CD4-positive, alpha-beta memory T cell (primary cell): ENCODE measurements at places on chromosomes 4 and X.

DNA sequence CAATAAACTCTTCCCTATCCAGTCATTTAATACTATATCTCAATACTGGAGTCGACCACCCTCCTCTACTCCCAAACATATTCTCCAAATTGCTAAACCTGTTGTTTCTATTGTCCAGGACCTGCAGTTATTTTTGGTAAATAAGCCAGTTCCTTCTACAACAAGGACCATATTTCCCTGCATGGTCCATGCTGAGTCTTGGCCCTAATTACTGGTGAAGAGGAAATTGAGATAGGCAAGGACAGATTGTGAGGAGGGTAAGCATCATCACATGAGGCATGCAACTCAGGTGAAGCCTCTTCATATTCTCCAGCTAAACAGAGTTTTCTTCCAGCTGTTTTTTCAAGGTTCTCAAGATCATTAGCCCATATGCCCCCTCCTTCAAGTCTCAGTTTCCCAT, 1193.6 kb downstream of the RAPGEF2 start:
- no peak for DNase-seq

DNA sequence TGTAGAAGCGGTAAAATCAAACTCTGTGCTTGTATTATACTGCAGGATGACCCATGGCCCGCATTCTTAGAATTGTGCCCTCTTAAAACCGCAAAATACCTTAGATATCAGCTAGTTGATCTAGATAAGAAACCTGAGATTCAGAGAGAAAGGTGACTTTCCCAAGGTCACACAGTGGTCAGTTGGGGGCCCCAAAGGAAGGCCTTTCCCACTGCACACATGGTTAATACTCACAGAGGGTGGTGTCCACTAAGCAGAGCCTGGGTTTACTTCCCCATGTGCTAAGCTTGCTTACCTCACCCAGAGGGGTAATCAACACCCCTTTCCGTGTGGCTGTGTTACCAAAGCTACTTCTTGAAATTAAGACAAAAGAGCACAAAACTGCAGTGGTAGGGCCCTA, 66.3 kb downstream of the RBM47 start:
- no peak for DNase-seq

DNA sequence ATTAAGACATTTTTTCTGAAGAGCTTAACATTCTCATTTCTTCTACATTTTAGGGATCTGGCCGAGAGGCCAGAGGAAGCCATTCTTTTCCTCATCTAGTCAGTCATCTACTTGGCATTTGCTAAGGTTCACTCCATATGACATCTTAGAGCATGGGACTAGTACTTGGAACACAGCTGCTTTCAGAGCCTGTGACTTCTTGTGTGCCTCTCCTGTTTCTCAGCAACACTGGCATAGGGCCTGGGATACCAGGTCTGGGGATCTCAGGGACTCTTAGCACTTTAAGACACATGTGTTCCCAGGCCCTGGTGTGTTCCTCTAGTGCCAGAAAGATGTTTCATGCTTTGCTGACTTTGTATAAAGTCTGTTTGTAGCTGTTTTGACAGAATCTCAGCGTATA, 7.3 kb downstream of the PLP1 start:
- DNase-seq, result no peak

- DNase-seq, result no peak
These were observed 46.8 kb upstream of the SLC10A4 start for GRCh38 chr4:48436318-48436717.

DNA sequence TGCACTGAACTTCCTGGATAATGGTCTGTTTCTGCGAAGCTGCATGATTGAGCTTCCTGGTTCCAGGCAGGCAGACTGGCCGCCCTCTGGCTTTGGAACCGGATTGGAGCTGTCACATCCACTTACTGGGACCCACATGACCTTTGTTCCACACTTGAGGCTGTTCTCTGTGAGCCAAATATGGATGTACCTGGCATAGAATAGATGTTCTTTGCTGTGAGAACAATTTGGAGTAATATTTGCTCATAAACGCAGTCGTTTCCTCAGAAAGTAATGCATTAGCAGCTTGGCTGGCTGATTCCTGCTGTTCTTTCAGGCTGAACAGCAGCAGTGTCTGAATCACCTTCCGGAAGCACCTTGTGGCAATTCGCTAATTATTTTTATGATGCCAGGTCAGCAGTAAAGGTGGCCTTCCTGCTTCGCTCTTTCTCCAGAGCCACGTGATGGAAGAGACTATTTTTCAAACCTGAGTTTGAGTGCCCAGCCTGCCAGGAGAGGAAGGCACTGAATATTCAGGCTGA, 78.1 kb upstream of the BOD1L1 start:
- DNase-seq, result no peak

- DNase-seq, result no peak
These were observed 127.6 kb upstream of the GATB start for GRCh38 chr4:151888367-151888866.

GRCh38 chr4:82145850-82146249, 227.9 kb downstream of the HNRNPD start:
- DNase-seq, result no peak

- no peak for DNase-seq
These were observed 50.8 kb downstream of the SLC2A9 start for GRCh38 chr4:9970399-9971011.
